Activated T-cell treated with anti-CD3 and anti-CD28 coated beads for 48 hours (primary cell): ENCODE measurements at places on chromosomes 5 and 9.

- no peak for DNase-seq
Observed at GRCh38 chr5:58133631-58134296, 326.1 kb downstream of the PLK2 start.

GRCh38 chr5:130400091-130400490 lies 495.8 kb downstream of the CHSY3 start:
- DNase-seq, result no peak

DNA sequence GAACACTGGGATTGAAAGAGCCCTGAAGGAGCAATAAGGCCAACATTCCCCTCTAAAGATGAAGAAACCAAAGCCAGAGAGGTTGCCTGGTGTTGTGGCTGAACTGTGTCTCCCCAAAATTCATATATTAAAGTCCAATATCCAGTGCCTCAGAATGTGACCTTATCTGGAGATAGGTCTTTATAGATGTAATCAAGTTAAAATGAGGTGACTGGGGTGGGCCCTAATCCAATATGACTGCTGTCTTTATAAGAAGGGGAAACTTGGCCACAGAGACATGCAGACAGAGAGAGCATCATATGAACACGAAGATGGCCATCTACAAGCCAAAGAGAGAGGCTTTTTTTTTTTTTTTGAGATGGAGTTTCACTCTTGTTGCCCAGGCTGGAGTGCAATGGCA lies 66.9 kb upstream of the PLPP1 start:
- DNase-seq, result no peak

- DNase-seq, result no peak
Observed at GRCh38 chr5:159730285-159730684, 186.0 kb upstream of the ADRA1B start.

- DNase-seq, result no peak
Observed at GRCh38 chr9:115036691-115037090, 81.3 kb downstream of the TNC start.

GRCh38 chr5:136080113-136080482 lies 51.3 kb downstream of the TGFBI start:
- no peak for DNase-seq

- DNase-seq, result no peak
Observed at GRCh38 chr5:102223542-102224477, 72.3 kb downstream of the SLCO4C1 start.

DNA sequence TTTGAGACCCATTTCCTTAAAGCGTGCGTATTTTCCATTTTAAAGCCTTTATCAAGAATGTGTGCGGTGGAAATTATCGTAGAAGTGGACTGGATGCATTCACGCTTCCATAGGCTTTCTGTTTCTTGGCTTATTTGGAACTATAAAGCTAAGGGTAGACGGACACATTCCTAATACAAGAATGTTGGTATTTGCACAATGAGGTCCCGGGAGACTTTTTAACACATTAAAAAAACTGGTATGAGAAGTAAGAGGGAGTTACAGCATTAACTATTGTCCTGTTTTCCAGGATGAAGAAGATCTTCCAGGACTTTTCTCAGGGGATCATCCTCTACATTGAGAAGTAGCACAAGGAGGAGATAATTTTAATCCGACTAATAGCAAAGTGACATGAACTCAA lies 653.0 kb downstream of the MTRR start:
- no peak for DNase-seq

GRCh38 chr9:134475011-134475790 lies 148.9 kb downstream of the RXRA start:
- peak; percentile 13 for DNase-seq

GRCh38 chr9:95508242-95508967 lies 8.4 kb downstream of the PTCH1 start:
- DNase-seq, result peak; percentile 31

DNA sequence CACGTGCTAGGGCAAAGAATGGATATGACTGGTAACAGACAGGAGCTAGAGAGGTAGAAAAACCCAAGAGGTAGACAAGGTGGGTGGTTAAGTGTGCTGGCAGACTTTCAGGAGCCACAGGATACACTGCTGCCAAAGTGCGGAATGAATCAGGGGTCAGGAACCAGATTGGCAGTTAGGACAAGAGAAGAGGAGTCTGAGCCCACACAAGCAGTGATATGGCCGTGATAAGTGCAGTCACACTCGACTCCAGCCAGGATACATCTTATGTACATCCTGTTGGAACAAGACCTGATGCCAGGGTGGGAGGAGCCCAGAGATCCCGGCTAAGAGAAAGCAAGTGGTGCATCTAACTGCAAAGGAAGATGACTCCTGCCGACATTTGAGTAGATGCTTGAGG lies 10.0 kb downstream of the SLIT3 start:
- no peak for DNase-seq

- DNase-seq, result no peak
Observed at GRCh38 chr5:153752890-153753289, 262.4 kb downstream of the GRIA1 start.

DNA sequence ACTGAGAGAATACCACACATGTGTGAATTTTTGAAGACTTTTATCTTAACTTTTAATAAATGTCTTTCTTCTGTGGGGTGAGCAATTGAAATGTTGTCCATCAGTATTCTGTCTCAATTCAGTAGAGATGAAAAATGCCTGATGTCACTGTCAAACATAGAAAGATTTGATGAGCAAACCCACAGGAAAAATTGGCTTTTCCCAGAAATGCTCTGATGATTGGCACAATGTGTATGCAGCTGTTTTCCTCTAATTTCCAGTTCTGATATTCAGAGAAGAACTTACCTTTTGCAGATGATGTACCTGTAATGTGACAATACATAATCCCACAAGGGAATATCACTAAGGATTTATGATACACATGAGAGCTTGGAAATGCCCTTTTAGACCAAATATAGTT lies 340.0 kb downstream of the PTPRD start:
- DNase-seq, result no peak

DNA sequence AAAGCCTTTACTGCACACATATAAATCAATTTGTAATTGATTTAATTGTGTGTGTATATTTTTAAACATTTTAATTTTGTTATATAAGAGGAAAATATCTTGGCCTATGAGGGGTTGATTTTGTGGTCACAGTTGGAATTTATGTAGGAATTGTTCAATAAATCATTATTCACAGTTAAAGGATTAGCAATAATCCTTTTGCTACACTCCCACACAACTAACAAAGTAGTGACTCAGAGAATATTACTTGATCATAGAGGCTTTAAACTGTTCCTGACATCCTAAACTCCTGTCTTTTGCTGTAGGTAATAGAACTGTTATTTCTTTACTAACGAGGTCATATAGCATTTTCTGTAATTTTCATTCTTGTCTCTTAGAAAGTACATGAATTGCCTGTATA lies 95.5 kb downstream of the ZCCHC7 start:
- no peak for DNase-seq

DNA sequence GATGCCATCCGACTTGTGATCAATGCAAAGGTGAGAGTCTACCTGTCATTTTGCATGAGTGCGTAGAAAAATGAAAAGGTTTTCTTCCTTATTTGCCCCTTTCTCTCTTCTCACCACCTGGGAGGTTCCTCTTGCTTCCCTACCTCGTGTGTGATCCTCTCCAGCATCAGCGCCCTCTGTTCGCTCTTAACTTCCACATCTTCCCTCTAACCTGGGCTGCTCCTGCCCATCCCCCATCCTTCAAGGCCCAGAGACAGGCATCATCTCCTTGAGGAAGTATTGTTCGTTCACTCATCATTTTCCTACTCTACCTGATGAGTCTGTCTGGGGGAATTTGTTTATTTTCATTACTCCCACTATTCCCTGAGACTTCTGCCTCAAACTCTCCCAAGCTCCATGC lies 55.8 kb downstream of the RFK start:
- no peak for DNase-seq

DNA sequence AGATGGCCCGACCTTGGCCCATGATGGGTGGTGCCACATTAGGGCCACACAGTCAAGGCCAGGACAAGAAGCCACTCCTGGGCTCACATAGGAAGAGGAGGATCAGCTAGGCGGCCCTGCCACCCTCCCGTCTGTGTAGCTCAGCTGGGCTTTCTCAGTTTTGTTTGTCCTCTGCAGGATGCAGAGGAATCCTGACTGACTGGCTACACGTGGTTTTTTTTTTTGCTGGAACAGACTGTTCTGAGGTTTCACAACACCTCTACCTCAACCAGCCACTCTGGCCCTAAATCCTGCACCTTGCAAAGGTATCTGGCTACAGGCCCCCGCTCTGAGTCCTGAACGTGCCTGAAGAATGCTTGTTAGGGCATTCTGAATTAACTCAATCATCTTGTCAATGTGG lies 88.3 kb upstream of the MSX2 start:
- no peak for DNase-seq

DNA sequence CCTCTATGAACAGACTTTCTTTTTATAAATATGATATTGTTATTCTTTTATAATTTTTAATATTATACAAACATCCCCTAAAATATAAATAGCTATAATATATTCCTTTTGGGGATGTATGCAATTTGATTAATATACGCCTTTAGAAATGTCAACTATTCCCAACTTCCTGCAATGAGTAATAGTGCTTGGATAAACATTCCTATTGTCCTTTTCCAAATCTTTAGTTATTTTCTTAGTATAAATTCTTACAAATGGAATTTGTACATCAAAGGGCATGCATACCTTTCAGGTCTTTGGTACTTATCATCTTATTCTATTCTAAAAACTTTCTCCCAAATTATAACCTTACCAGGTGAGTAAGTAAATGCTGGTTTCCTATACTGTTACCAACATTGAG lies 6.2 kb downstream of the NLN start:
- DNase-seq, result no peak

GRCh38 chr5:172504701-172505402 lies 50.5 kb upstream of the SH3PXD2B start:
- no peak for DNase-seq

DNA sequence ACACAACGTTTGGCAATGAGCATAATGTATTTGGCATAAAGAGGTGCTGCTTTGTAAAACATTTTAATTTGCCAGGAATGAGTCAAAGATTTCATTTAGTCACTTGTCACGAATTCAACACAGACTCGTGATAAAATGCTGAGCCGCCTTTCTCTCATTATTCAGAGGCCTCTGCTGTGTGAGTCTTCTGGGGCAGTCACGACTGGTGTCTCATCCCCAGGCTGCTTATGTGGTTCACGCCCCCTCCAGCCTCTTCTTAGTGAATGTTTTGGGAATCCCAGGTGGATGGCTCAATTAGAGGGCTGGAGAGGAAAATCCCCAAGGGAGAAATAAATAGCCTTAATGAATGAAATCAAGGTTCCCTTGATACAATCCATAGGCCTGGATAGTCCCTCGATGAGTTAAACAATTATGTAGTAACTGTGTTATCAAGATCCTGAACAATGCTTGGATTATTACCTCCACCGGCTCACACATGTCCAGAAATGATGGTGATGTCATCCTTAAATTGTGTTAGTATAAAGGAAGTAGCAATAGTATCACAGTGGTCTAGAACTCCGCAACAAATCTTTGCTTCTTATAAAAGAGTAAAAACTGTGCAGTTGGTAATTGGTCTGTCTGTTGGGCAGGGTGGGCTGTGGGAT lies 192.1 kb upstream of the ADAMTS16 start:
- no peak for DNase-seq

GRCh38 chr5:77232574-77233358 lies 22.3 kb downstream of the PDE8B start:
- no peak for DNase-seq

DNA sequence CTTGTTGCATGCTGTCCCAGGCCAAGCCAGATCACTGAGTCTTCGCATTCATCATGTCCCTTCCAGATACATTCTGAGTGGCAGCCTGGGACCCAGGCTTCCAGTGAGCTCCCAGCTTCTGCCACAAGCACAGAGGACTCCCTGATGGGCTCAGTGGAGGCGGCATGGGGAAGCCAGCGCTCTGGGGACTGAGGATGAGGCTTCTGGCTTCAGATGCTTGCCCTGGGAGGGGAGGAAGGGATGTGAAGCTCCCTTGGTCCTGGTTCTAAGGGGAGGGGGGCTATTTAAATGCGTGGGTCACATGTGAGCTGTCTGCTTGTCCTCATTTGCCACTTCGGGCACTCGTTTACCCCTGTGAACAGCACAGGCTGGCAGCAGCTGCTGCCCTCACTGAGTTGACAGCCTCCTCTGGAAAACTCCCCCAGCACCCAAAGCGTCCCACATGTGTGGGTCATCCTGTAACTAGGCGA lies 174.0 kb downstream of the NR3C1 start:
- DNase-seq, result no peak

- DNase-seq, result no peak
Observed at GRCh38 chr5:170109059-170110031, 3.6 kb downstream of the FOXI1 start.

- DNase-seq, result no peak
Observed at GRCh38 chr9:87708546-87708945, 17.4 kb upstream of the CTSL start.

GRCh38 chr5:98470747-98471146 lies 302.7 kb upstream of the RGMB start:
- DNase-seq, result no peak

DNA sequence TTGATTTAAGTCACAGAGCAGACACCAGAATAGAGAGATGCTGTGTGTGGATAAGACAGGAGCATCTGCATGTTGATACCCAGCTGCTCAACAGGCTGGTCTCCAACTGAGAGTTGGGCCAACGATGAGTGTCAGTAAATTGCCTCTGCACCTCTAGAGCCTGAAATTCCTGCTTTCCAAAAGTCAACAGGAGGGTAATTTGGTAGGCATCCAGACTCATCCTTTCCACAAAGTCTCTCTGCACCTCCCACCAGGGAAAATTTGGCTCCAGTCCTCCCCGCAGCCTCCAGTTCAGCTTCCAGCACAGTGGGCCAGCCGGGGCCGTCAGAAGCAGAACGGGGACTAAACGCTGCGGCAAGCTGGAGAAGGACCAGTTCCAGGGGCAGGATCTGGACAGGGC lies 136.9 kb downstream of the RFK start:
- no peak for DNase-seq

- DNase-seq, result no peak
Observed at GRCh38 chr5:176879663-176880361, 19.3 kb downstream of the HK3 start.

DNA sequence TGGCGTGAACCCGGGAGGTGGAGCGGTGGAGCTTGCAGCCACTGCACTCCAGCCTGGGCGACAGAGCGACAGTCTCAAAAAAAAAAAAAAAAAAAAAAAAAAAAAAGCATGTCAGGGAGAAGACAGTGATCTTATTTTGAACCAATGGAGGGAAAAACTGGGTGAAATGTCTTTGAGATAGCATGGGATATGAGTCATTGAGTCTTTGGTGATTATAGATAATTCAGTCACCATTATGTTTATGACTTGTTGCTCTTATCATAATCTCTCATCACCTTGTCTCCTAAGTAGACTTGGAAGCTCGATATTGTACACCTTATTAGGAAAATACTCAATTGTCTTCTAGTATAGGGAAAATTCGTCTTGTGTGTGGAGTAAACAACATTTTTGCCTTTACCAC lies 55.1 kb upstream of the KDM4C start:
- no peak for DNase-seq

- DNase-seq, result no peak
Observed at GRCh38 chr9:19989213-19989612, 200.4 kb upstream of the SLC24A2 start.
